ENCODE measurements at places on chromosomes 3 and 15.
A peak's percentile ranks its signal among the peaks of the same experiment; 100 is the strongest.

- no peak for DNase-seq
Observed at GRCh38 chr15:52546031-52546751, 17.5 kb upstream of the MYO5A start.

DNA sequence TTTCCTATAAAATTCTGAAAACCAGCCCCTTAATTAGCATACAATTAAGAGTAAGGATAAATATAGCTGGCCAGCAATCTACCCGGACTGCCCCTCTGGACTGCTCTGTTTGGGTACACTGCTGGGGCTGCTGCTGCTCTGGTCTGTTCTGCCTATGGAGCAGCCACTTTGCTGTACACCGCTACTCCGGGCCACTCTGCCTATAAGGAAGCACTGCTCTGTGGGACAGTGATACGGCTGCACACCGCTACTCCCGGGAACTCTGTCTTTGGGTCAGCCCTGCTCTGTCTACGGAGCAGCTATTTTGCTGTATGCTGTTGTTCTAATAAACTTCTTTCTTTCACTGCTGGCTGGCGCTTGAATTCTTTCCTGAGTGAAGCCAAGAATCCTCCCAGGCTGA lies 316.5 kb upstream of the PLSCR5 start:
- no peak for DNase-seq

DNA sequence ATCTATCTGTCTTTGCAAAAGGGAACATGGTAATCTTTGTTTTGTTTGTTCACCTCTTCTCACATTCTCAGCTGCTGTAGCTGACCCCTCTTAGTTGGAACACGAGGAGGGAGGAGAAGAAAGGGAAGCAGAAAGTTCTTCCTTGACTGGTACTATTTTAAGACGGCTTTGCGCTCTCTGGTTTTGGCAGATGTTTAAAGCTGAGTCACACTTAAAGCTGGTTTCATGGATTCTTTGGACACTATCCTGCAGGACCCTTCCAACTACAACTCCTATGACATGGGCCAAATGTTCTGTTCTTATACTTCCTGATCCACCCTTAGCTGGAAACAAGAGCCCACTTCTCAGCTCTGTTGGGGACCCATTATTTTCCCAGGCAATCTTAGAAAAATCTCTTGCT lies 40.6 kb upstream of the FXR1 start:
- no peak for DNase-seq

DNA sequence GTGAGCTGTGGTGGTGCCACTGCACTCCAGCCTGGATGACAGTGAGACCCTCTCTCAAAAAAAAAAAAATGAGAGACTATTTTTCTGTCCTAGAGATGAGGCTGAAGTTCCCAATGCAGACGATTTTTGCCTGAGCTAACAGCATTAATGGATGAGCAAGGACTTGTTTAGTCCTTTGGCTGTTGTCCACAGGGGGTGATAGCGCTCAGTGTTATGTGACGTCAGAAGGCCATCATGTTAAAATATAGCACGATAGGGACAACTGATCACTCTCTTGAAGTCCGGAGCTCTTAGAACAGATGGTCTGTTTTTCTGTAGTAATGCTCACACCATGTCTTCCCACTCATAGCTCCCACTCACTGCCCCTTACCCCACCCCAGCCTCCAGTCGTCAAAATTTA lies 6.8 kb downstream of the TRNT1 start:
- no peak for DNase-seq

DNA sequence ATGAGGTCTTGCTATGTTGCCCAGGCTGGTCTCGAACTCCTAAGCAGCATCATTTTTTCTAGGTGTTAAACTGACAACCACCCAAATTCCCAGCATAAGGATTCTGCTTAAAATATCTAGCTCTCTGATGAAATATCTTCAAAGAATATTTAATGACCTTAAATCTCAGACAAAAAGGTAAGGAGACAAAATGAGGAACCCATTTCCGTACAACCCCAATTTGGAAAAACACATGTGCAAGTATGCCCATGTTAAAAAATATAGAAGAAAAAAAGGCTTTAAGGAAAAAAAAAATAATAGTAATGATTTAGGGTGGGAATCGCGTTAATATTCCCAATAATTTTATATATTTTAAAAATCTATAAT lies 1.4 kb upstream of the SACM1L start:
- no peak for DNase-seq

GRCh38 chr3:55158345-55158744 lies 230.5 kb upstream of the LRTM1 start:
- no peak for DNase-seq

- DNase-seq = no peak
Observed at GRCh38 chr15:65183865-65184159, 1.3 kb downstream of the CLPX start.

DNA sequence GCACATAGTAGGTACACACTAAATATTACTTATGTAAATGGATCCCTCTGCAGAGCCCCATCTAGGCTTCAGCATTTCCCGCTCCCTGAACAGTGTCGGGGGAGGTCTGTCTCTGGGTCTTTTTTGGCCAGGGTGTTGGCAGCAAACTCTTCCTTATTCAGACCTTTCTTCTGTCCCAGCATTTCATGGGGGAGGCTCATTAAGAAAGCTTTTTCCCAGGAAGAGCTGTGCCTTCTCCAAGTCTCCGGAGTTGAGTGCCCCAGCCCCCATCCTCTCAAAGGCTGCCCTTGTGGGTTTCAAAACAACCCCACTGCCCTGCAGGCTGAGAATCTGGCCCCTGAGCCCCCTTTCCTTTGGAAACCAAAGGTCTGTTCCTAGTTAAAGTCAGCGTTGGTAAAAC lies 25.1 kb downstream of the SLC6A11 start:
- DNase-seq = no peak

- DNase-seq = peak; percentile 45
Observed at GRCh38 chr3:71583566-71584393, at the start of gene FOXP1. Gene FOXP1 (minus strand): TSS chr3:71583728. CDS start chr3:71198381, 385,347 bp downstream.
